ENCODE measurements at places on chromosomes 7 and 10.

DNA sequence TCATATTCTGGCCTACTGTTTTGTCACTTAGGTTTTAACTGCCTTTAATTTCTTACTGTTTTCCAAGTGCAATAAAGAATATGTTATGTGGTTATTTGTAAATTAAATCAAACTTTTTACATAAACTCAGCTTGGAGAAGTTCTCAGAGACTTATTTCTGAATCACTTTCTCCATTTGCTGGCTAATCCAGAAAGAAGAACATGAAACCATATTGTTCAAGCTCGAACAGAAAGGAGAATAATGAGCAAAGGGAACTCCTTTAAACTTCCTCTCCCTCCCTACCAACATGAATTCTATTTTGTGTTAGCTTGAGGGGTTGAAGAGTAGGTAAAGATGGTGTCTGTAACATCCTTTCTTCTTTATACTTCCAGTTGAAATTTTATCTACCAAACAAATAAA lies 52.3 kb downstream of the SHTN1 start:
- no peak for DNase-seq

GRCh38 chr10:1785835-1786234 lies 48.5 kb upstream of the ADARB2 start:
- no peak for DNase-seq

- DNase-seq: no peak
Observed at GRCh38 chr7:80379034-80379982, 132.6 kb downstream of the GNAT3 start.

DNA sequence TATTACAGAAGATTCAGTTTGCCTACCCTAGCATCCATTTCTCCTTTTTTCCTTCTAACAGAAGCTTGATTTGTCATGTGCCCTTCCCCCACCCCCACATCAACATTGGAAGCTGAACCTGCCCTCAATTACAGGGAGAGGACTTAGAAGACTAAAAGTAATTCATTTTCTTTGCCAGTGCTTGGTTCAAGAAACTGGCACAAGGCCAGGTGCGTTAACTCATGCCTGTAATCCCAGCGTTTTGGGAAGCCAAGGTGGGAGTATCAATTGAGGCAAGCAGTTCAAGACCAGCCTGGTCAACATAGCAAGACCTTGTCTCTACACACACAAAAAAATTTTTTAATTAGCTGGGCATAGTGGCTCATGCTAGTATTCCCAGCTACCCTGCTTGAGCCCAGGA lies 32.6 kb downstream of the CCNJ start:
- no peak for DNase-seq

- no peak for DNase-seq
Observed at GRCh38 chr10:102310361-102311024, 65.2 kb downstream of the GBF1 start.

DNA sequence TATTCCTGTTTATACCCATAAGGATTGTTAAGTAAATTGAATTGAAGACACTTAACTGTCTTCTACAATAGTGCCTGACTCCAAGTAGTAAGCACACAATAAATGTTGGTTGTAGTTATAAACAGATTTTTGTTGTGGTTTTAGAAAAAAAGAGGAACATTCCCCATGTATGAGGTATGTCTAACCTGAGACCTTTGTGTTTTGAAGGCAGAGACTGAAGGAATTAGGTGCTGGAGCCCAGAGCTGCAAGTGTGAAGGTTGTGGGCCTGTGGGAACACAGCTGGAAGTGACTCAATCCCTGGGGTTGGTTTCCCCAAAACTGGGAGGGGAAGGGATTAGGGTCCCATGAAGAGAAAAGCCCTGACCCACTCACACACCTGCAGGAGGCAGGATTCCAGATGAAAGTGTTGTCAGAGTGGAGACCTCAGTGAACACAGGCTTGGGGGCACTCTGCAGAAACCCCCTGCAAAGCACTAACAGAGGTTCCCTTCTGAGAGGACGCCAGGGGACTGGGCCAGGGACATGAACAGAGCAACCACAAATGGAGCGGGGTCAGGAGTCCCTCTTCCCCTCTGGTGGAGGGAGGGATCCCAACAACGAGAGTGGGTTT lies 265.1 kb upstream of the KLF14 start:
- DNase-seq: no peak

DNA sequence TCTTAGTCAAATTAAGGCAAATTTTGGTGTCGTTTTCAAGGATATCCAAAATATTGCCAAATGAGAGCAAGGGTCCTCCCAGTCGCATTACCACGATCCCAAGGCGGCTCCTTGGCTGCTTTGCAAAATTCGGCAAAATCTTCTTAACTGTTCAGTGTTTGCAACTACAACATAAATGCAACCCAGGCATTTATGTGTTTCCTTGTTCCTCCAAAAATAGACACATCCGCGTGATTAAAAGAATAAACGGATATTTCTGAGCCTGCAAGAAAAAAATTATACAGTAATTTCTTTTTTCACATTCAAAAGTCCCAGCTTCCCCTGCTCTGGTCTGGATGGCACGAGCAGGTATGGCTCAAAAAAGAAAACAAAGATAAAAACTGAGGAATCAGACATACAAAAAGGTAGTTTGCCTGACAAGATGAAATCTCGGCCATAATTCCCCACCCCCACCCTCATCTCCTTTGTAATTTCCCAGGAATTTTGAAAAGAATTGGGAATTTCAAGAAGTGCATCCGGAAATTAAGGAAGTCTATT lies 6.0 kb downstream of the SKIDA1 start:
- DNase-seq: no peak

DNA sequence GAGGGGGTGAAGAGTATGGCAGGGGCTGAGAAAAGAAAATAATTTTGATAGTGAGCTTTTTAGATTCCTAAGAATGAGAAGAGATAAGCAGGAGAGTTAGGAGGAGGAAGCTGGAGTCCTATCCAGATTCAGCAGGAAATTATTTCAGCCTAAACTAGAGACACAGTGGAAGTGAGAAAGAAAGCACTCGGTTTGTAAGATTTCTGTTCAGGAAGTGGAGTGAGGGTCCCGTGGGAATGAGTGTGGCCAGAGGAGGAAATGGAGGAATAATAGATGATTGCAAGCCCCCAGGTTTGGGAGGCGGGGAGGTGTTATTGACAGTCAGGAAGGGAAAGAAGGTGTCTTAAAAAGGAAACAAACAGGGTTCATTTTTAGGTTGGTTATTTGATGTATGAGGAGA lies 84.8 kb upstream of the NRP1 start:
- DNase-seq: no peak

- no peak for DNase-seq
Observed at GRCh38 chr7:158494643-158495042, 93.0 kb downstream of the PTPRN2 start.

DNA sequence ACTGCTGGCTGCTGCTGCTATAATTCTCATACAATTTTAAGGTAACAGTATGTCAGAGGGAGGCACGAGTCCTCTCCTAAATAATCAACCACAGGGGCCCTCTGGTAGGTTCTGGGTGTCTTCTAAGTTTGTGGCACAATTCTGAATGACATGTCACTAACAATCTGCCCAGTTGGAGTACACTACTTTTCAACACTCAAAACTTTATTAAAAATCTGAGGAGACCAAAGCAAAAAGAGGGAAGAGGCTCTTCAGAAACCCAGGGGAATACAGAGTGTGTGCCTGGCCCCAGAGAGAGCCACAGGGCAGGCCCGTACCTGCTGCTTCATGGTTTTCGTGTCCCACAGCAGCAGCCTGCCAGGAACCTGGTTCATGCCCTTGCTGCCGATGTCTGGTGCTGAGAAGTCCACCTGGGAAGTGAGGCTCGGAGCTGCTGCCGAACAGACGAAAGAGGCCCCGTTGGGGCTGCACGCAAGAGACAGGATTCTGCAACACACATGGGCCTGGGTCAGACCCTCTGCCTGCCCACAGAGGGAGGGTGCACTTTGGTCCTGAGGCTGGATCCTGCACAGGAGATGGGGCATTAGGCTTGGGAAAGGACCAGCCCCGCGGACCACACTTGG lies 18.3 kb downstream of the WDR91 start:
- DNase-seq: no peak

GRCh38 chr10:98486421-98486820 lies 39.7 kb upstream of the HPS1 start:
- DNase-seq: no peak

DNA sequence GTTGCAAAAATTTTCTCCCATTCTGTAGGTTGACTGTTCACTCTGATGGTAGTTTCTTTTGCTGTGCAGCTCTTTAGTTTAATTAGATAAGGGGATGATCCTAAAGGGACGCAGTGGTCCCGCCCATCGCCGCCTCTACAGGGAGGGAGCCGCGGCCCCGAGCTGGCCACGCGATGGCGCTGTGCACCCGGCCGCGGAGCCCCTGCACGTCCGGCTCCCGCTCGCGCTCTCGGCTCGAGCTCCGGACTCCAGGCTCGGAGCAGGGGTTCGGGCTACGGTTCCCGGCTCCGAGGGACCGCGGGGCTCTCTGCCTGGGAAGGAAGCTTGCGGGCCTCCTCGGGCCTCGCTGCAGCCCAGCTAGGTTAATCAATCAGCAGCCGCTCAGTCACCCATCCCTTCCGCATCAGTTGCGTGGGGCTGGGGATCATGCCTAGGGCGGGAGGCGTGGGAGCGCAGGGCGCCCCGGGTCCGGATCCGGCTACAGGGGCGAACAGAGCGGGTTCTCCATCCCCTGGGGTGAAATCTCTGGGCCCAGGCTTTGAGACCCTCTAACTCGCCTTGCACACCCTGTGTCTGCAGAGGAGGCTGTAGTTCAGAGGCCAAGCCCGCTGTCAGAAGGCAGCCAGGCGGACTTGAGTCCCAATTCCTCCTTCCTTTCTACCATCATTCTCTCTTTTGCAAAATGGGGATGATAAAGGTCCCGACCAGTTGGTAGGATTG lies 97.9 kb downstream of the WDR11 start:
- no peak for DNase-seq

GRCh38 chr7:152674860-152675758 lies 832 bp downstream of the XRCC2 start:
- DNase-seq: no peak

DNA sequence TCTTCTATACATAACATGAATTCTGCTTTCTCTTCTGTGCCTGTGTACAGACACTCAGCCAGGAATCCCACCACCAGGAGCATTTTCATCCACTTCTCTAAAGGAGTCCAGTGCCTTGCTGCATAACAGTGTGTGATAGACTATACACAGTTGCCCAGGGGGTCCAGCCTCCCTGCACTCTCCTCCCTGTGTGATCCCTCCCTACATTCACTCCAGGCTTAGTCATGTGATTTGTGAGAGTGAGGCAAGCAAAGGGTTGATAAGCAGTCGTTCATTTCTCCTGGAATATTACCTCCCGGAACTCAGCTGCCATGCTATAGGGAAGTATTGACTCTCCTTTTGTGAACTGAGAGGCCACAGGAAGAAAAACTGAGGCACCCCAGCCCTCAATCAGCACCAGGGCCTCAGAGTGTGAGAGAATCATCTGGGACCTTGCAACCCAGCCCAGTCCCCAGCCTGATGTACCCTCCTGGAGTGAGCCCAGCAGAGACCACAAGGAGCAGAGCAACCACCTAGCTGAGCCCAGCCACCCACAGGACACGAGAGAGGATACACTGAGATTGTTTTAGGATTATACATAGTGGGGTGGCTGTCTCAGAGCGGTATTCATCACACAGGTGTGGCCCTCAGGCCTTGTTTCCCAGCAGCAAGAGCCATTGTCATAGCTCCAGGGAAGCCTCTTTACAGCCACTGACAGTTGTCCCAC lies 45.0 kb upstream of the EEPD1 start:
- no peak for DNase-seq

GRCh38 chr7:23434147-23434917 lies 36.0 kb downstream of the IGF2BP3 start:
- no peak for DNase-seq

DNA sequence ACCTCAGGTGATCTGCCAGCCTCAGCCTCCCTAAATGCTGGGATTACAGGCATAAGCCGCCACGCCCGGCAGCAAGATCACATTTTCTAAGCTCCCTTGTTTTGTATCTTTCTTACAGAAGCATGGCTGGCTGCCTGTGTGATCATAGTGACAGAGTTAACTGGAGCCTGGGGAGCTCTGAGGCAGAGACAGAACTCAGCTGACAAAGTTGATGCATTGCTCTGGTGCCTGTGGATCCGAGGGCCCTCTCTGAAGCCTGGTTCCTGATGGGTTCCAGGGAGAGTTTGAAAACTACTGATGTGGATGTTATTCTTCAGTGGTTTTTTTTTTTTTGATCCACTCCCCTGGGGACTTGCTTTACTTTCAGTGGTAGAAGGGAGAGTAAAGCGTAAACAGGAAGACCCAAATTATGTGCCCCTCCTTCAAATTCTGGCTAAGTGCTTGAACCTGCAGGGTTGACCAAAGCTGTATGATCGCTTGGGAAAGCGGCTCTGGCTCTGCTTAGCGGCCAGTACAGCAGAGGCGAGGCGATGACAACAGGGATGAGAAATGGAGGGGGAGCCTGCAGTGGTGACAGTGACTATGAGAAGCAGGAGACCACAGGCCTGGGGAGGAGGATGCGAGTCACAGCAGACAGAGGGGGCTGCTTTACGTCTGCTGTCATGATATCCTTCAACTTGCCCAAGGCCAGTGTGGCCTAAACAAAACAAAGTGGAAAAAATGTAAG lies 6.8 kb upstream of the EFCAB10 start:
- DNase-seq: no peak

DNA sequence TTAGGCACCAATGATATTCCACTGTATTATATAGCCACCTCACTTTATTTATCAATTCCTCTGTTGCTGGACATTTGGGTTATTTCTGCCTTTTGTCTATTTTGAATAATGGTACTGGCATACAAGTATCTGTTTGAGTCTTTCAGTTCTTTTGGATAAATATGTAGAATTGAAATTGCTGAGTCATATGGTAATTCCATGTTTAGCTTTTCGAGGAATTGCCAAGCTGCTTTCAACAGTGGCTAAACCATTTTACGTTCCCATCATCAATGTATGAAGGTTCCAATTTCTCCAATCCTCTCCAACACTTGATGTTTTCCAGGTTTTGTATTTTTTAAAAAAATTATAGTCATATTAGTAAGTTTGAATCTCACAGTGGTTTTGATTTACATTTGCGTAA lies 42.3 kb downstream of the JMJD1C start:
- DNase-seq: no peak

DNA sequence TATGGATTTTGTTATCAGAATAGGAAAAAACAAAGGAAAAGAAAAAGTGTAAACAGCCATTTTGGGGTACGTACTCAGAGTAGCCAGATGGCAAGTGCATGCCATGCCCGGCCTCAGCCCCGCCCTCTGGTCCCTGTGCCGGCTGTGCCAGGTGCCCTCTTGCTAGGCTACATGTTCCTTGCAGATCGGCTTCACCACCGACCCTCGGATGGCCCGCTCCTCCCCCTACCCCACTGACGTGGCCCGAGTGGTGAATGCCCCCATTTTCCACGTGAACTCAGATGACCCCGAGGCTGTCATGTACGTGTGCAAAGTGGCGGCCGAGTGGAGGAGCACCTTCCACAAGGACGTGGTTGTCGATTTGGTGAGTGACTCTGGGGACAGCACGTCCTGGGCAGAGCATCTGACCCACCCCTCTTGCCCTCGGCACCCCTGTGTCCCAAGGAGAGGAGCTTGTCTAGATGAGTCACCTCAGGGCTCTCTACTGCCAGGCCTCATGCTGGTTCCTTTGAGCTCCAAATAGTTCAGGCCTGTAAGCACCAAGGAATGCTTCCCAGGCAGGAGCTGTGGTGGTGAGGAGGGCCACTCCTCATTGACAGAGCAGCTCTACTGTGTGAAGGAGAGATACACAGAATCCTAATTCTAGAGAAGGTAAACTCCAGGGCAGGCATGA lies 54.9 kb upstream of the ZMIZ2 start:
- no peak for DNase-seq

All from chondrocyte (in vitro differentiated cells).